CD4-positive, alpha-beta T cell treated with Interleukin-21 for 1 hour (primary cell): ENCODE measurements at places on chromosomes 4 and X.

GRCh38 chr4:105092768-105093167 is 53.9 kb upstream of the TET2 start:
- no peak for DNase-seq

DNA sequence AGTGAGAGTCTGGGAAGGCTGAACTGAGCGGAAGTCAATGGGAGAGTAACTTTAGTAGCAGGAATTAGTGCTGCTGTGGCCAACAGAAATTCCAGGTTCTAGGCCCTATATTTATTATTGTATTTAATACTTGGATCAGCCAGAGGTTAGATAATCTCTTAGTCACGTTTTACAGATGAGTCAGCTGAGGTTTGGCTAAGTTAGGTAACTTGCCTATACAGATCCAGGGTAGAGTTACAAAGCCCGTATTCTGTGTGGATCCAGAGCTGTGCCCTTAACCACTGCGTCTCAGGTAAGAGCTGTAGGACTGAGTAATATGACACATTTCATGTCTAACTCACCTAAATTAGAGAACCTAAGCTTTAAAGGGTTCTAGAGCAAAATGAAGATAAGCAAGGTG is 20.5 kb downstream of the PSMD10 start:
- DNase-seq = no peak

DNA sequence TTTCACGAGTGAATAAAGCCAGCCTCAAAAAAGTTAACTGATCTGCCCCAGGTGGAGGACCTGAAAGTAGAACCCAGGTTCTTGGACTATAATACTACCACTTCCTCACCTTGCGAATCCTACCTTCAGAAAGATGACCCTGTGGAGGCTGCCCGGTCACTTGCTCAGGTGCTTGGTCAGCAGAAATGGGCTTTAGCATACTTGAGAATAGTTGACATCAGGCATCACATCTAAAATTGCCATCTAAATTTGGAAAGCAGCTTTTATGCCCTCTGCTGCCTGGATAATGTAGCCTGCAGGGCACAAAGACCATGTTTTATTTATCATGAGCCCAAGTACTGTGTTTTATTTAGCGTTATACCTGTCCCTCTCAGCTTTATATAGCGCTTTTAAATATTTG is 3.0 kb downstream of the BCLAF3 start:
- no peak for DNase-seq

DNA sequence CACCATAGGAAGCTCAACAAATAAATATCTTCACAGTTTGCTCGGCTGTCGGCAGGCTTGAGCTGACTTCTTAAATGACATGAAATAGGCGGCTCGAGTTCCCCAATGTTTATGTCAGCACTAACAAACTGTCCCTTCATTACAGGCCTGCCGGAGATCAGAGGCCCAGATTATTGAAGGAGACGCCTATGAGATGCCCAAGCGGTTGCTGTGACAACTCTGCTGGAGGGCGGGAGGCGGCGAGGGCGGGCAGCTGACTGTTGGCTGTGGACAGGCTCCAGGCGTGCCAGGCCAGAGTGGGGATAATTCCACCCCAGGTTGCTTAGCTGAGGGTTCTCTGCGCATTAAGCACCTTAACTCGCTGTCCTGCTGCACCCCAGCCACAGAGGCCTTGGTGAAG is 39.2 kb upstream of the MSX1 start:
- no peak for DNase-seq

GRCh38 chrX:19799319-19800182 is 87.8 kb downstream of the SH3KBP1 start:
- DNase-seq = peak; percentile 56

DNA sequence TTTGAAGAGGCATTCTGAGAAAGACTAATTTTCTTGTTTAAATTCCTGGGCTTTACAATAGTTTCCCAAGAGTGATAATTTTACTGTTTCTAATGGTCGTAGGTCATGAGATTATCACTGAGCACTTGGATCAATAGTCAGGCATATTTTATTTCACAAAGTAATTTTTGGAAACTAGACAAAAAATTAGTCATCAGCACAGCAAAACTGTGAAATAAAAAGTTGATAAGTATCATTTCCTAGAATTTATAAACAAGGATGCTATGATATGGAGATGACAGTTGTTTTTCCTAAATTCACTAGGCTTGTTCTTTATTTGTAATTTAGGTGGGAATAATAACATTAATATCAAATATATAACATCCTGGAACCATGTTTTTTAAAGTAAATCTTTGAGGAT is 33.0 kb downstream of the SULT1B1 start:
- no peak for DNase-seq

GRCh38 chr4:138671106-138671505 is 344.5 kb upstream of the NOCT start:
- no peak for DNase-seq

DNA sequence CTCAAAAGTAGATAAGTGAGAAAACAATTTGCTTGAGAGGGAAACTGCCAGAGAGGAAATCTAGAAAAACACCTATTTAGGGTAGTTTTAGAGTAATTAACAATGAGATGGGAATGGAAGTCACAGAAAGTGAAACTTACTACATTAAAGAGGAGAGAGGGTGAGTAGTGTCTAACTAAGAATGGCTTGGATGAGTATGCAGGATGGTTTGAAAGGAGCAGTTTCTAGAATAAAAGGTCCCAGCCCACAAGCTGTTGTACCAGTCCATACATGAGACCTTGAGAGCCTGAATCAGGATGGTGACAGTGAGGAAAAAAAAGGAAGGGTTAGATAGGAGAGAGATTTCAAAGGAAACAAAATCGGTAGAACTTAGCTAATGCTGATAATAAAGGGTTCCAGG is 1.3 kb downstream of the GAR1 start:
- no peak for DNase-seq

GRCh38 chr4:76513482-76513881 is 78.5 kb downstream of the SHROOM3 start:
- DNase-seq = no peak

DNA sequence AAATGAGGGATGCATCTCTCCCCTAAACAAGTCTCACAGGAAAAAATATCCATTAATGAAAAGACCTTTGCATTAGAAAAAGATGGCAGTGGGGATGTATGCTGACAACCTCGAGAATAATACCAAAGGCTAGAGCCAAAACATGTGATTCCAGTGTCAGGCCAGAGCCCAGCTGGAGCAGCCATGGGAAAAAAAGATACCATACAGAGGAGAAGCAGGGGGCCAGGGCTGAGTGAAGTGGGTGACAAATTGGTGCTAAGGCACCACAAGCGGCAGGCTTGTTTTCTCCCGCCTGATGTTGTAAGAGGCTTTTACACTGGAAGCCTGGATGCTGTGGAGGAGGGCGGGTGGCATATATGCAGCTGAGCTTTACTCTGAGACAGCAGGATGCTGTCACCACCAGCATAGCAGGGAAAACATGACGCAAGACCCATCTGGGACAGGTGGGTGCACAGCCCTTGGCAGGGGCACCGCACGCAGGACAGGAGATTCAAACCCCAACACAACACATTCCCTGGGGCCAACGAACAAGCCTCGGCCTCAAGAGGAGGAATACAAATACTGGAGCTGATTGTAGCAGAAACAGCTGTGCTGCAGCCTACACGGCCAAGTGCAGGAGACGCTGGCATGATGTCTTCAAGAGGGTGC is 91.9 kb downstream of the TSPAN5 start:
- DNase-seq = no peak

GRCh38 chrX:63755892-63756291 is 29.1 kb downstream of the ARHGEF9 start:
- DNase-seq = no peak

GRCh38 chr4:187464573-187464972 is 531.0 kb upstream of the ZFP42 start:
- DNase-seq = no peak

DNA sequence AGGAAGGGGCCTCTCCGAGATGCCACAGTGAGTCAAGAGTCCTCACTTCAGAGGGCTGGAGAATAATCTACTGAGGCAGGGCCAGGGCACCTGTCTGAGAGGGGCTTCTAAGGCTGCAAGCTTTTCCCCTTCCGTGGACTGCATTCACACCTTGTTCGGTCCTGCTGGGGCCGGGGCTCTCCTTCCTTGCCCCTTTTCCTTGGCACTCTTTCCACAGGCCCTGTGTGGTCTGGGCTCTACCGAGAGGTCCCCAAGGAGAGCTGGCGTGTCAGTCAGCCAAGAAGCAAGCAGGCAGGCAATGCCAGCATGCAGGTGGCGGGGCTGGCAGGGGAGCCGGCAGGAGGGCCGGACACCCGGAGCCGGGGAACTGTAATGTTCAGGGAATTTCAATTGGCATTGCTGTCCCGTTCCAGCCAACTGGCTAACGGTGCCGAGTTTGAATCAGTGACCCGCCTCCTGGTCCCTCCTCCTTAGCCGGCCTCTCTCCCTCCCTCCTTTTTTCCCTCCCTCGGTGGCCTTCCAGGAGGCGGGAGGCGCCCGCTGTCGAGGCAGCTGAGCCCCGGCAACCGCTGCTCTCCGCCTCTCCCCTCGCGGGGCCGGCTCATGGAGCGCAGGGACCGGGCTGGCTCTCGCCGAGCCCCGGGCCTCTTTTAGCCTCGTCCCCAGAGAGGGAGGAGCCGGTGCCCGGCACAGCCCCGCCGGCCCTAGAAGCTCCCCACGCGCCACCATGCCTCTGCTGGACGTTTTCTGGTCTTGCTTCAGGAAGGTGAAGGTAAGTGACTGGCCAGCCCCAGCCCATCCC is at the start of gene STARD8:
STARD8 (plus strand) TSS at position 511 of the 802 bp plus-strand sequence; CDS start at position 728, 217 bp downstream.
- no peak for DNase-seq

DNA sequence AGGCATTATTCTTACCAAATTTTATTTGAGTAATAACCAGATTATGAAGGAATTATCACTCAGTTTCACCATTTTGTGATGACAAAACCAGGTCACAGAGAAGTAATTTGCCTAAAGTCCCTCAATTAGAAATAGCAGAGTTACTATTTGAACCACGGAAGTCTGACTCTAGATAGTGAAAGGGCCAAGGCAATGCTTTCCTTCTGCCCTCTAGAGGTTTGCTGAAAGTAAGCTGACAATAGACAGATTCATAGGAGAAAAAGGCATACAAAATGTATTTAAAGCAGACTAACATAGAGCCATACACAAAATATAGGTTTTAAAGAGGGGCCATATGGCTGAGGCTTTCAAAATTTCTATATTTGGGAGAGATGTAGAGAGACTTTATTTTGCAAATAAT is 43.1 kb downstream of the CXXC4 start:
- no peak for DNase-seq

GRCh38 chr4:40055511-40055862 is 1.2 kb upstream of the N4BP2 start:
- DNase-seq = peak; percentile 83

- DNase-seq = no peak
Measured at GRCh38 chr4:30912098-30912714, 192.0 kb downstream of the PCDH7 start.

DNA sequence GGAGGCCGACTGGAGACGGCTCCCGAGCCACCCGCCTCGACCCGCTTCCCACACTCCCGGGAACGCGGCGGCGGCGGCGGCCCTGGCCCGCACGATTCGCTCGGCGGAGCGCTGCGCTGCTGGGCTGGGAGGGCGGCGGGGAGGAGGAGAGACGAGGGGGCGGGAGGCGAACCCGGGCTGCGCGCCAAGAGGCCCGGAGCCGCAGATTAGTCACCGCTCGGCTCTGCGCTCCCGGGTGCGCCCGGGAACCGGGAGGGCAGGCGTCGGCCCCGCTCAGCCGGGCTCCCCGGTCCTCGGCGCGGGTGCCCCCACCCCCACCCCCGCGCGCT is 11.2 kb upstream of the BCOR start:
- DNase-seq = peak; percentile 46

DNA sequence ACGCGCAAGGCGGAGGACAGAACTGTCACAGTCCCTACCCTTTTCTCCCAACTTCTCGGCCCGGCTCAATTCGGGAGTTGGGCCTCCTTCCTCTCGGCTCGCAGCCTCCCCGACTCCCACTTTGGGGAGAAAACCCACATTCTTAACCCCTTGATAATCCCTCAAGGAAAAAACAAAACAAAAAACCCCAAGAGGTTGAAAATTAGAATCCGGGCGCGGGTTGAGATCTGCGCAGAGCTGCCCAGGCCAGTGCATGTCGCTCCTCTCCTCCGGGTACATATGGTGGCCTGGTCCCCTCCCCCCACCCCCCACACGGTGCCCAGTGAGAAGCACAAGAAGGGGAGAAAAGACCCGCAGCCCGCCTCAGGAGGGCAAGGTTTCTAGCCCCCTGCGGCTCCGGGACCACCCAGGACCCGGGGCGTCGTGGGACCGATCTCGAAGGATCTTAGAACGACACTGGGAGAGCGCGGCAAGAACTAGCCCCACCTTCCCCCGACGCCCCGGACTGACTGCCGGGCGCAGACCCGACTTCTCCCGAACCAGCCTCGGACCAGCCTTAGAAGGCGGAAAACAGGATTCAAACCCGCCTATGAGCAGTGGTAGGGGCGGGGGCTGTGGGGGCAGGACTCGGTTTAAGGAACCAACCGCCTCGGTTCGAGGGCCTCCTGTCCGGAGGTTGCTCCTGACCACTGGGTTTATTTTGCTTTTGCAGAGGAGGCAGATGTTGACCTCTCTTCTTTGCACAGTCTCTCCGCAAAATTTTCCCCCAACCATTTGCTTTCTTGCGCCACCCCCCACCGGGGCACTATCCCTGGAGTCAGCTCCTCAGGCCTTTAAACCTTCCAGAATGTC is 2.5 kb upstream of the PDGFRA start:
- no peak for DNase-seq

GRCh38 chr4:2388429-2389182 is 29.8 kb downstream of the ZFYVE28 start:
- no peak for DNase-seq

GRCh38 chr4:182400081-182400480 is 156.9 kb downstream of the TENM3 start:
- DNase-seq = no peak

DNA sequence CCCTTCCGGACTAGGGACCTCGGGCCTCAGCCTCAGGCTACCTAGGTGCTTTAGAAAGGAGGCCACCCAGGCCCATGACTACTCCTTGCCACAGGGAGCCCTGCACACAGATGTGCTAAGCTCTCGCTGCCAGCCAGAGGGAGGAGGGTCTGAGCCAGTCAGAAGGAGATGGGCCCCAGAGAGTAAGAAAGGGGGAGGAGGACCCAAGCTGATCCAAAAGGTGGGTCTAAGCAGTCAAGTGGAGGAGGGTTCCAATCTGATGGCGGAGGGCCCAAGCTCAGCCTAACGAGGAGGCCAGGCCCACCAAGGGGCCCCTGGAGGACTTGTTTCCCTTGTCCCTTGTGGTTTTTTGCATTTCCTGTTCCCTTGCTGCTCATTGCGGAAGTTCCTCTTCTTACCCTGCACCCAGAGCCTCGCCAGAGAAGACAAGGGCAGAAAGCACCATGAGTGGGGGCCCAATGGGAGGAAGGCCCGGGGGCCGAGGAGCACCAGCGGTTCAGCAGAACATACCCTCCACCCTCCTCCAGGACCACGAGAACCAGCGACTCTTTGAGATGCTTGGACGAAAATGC is at the start of gene WAS:
WAS (plus strand) TSS at position 389 of the 572 bp plus-strand sequence; CDS start at position 444, 55 bp downstream.
- peak; percentile 70 for DNase-seq
